ENCODE measurements at places on chromosomes 11 and 22. TPM values are rescaled to one million over a fixed set of nuclear protein-coding genes. Genes with fewer than 3 reads are reported as not detected.

- H3K27ac ChIP-seq, result no peak overlapping the region
- no peaks in the 10 kb centered on the region for H3K27me3 ChIP-seq
- no peaks in the 10 kb centered on the region for H3K36me3 ChIP-seq
- no peak overlapping the region for H3K4me3 ChIP-seq
- DNase-seq, result no peak
Observed at GRCh38 chr11:41996533-41996932, 537.1 kb upstream of the LRRC4C start.

The CLDN5 gene
- total RNA-seq, result 0.20 TPM

GRCh38 chr11:20097319-20098221, 62.7 kb downstream of the DBX1 start:
- H3K36me3 ChIP-seq, result no peaks in the 10 kb centered on the region
- H3K27me3 ChIP-seq, result no peaks in the 10 kb centered on the region
- no peak for DNase-seq

GRCh38 chr11:111531687-111532364, 8.7 kb upstream of the LAYN start:
- no peak overlapping the region for H3K4me3 ChIP-seq
- H3K27ac ChIP-seq, result no peak overlapping the region
- DNase-seq, result peak; percentile 57
- H3K36me3 ChIP-seq, result no peaks in the 10 kb centered on the region
- peaks cover 25% of the 10 kb centered on the region for H3K27me3 ChIP-seq
- H3K4me1 ChIP-seq, result no peaks in the 10 kb centered on the region

- no peaks in the 10 kb centered on the region for H3K27me3 ChIP-seq
- H3K27ac ChIP-seq, result no peak overlapping the region
- peak; percentile 92 for DNase-seq
- no peak overlapping the region for H3K4me3 ChIP-seq
- no peaks in the 10 kb centered on the region for H3K4me1 ChIP-seq
Observed at GRCh38 chr22:21624120-21624879, 5.5 kb downstream of the YDJC start.

The SOX10 gene
- 10.3 TPM for total RNA-seq

- H3K27ac ChIP-seq, result no peak overlapping the region
- H3K36me3 ChIP-seq, result no peaks in the 10 kb centered on the region
- no peak overlapping the region for H3K4me3 ChIP-seq
- no peaks in the 10 kb centered on the region for H3K4me1 ChIP-seq
Observed at GRCh38 chr11:554428-555226, 5.9 kb downstream of the LMNTD2 start.

The OR2AT4 gene
- not detected for total RNA-seq

The SYCE3 gene
- not detected for total RNA-seq

GRCh38 chr22:31497148-31497938, 1.0 kb downstream of the SFI1 start:
- no peaks in the 10 kb centered on the region for H3K36me3 ChIP-seq
- H3K27ac ChIP-seq, result no peak overlapping the region
- no peak for DNase-seq
- peak overlapping the region; percentile 85 for H3K4me3 ChIP-seq
- no peaks in the 10 kb centered on the region for H3K4me1 ChIP-seq
- H3K27me3 ChIP-seq, result peaks cover 24% of the 10 kb centered on the region

The PANX3 gene
- total RNA-seq, result not detected

DNA sequence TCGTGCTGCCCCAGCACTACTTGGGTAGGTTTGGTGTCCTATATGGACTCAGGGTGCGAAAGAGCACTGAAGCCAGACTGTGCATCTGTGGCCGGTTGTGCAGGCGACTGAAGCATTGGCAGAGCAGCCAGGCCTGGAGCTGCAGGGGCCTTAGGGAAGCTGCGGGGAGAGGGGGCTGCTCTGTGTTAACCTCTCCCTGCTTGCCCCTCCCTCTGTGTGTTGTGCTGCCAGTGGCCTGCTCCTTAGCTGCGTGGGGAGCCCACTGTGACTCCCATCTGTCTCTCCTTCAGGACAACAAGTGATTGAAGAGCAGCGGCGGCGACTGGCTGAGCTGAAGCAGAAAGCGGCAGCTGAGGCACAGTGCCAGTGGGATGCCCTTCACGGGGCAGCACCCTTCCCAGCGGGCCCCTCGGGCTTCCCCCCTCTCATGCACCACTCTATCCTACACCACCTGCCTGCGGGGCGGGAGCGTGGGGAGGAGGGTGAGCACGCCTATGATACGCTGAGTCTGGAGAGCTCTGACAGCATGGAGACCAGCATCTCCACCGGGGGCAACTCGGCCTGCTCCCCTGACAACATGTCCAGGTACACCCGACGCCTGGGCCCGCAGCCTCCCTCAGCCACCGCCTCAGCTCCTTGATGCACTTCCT, 34.3 kb downstream of the TREH start:
- no peak overlapping the region for H3K27ac ChIP-seq
- no peaks in the 10 kb centered on the region for H3K27me3 ChIP-seq

DNA sequence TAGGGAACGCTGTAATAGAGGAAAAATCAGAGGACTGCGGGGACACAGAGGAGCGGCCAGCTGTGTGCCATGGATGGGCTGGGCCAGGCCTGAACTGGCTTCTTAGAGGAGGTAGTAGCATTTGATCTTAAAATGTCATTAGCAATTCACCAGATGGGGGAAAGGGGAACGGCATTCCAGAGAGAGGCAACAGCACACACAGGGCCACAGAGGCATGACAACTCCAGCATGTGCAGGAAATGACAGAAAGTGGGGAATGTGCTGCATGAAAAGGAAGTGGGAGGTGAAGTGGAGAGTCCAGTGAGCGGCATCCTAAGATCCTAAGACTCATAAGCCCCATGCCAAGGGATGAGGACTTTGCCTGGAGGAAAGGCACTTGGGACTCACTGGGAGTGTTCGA, 69.0 kb downstream of the UBASH3B start:
- no peak overlapping the region for H3K27ac ChIP-seq
- no peaks in the 10 kb centered on the region for H3K36me3 ChIP-seq
- no peak overlapping the region for H3K4me3 ChIP-seq
- H3K4me1 ChIP-seq, result peaks cover 8% of the 10 kb centered on the region
- no peak for DNase-seq
- no peaks in the 10 kb centered on the region for H3K27me3 ChIP-seq

The FGF3 gene
- total RNA-seq, result not detected

DNA sequence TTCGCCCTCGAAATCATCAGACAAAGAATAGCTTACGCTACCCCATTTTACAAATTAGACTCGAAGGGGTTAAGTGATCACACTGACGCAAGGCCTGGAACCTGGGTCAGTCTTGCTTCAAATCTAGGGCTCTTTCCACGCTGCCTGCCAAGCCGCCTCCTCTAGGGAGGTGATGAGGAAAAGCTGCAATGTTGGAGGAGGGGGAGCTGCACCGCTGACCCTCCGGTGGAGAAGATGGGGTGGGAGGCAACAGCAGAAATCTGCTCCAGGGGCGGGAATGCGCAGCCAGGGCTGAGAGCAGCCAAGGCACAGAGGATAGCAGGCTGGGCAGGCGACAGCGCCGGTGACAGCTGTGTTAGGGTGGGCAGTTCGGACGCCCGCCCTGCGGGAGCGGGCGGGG, 595 bp downstream of the SYVN1 start:
- no peak overlapping the region for H3K27ac ChIP-seq
- peak; percentile 61 for DNase-seq
- no peaks in the 10 kb centered on the region for H3K27me3 ChIP-seq

- no peak for DNase-seq
- no peaks in the 10 kb centered on the region for H3K4me1 ChIP-seq
- H3K36me3 ChIP-seq, result no peaks in the 10 kb centered on the region
- H3K27ac ChIP-seq, result no peak overlapping the region
Observed at GRCh38 chr11:2865922-2866577, 19.5 kb downstream of the CDKN1C start.

GRCh38 chr22:21909871-21910270, 42.4 kb upstream of the MAPK1 start:
- H3K27ac ChIP-seq, result no peak overlapping the region
- no peaks in the 10 kb centered on the region for H3K36me3 ChIP-seq
- no peaks in the 10 kb centered on the region for H3K4me1 ChIP-seq
- DNase-seq, result no peak
- no peaks in the 10 kb centered on the region for H3K27me3 ChIP-seq
- H3K4me3 ChIP-seq, result no peak overlapping the region

DNA sequence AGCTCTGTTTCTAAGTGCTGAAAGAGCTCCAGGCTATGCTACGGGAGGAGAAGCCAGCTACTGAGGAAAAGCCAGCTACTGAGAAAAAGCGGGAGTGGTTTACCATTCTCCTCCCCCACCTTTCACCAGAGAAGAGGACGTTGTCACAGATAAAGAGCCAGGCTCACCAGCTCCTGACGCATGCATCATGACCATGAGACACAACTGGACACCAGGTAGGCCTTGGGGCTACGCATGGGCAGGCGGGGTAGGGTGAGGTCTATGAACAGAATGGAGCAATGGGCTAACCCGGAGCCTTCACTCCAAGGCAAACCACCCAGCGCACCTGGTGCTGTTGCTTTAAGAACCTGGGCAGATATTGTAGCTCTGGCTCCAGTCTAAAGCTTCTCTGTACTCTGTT, 1.1 kb downstream of the IL18BP start:
- H3K27ac ChIP-seq, result no peak overlapping the region
- no peak for DNase-seq
- H3K27me3 ChIP-seq, result no peaks in the 10 kb centered on the region
- H3K36me3 ChIP-seq, result peaks cover 36% of the 10 kb centered on the region

- peaks cover 91% of the 10 kb centered on the region for H3K27me3 ChIP-seq
- H3K36me3 ChIP-seq, result no peaks in the 10 kb centered on the region
- H3K27ac ChIP-seq, result no peak overlapping the region
- H3K4me3 ChIP-seq, result peak overlapping the region; percentile 82
- peaks cover 6% of the 10 kb centered on the region for H3K4me1 ChIP-seq
- DNase-seq, result no peak
Observed at GRCh38 chr11:110712659-110713448, 617 bp upstream of the ARHGAP20 start.

The PKNOX2 gene
- total RNA-seq, result 6.7 TPM

The CAPN5 gene
- total RNA-seq, result 19.6 TPM

GRCh38 chr22:49470741-49471503, 356.8 kb downstream of the BRD1 start:
- no peak for DNase-seq
- H3K27ac ChIP-seq, result no peak overlapping the region
- H3K36me3 ChIP-seq, result no peaks in the 10 kb centered on the region
- H3K27me3 ChIP-seq, result no peaks in the 10 kb centered on the region

The ACRV1 gene
- total RNA-seq, result not detected

The ZBTB44 gene
- total RNA-seq, result 59.2 TPM

DNA sequence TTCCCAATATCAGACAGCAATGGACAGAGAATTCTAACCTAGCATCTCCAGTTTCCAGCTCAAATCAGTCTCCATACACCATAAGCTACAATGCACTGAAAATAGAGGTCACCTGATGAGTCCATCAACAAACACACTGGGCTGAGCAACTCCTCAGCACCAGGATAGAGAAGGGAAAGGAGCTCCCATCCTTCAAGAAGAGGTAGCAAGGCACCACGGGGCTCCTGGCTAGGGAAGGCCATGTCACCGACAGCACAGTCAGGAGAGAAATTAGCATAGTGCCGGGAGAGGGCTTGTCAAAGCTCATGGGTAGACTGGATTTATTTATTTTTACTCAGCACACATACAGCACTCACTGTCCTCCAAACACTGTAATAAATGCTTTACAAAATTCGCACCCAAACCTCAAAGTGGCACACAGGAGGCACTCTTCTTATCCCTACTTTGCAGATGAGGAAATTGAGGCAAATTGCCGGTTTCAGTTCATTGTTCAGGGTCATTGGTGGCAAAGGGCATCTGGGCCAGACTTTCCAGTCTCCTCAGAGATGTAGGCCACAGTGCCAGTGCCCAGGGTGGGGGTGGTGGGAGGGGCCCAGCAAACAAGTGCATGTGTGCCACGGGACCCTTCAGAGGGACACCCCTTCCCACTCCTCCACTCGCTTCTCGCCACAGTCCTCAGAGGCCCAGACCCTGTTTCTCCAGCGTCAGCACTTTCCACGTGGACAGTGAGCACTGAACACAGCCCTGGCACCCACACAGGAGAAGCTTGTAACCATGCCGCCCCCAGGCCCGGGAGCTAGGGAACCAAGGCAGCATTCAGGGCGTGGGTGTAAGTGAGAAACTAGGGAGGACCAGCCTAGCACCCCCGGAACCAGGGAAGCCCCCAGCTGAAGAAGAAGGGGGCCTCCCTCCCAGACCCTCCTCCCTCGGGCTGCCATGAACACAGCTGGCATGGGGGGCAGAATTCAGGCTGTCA, 1417.4 kb downstream of the TBC1D22A start:
- no peak for DNase-seq
- H3K4me1 ChIP-seq, result peaks cover 4% of the 10 kb centered on the region
- no peaks in the 10 kb centered on the region for H3K36me3 ChIP-seq
- no peak overlapping the region for H3K27ac ChIP-seq
- H3K27me3 ChIP-seq, result peaks cover 3% of the 10 kb centered on the region

GRCh38 chr11:60872124-60872960, 5.0 kb downstream of the ZP1 start:
- DNase-seq, result no peak
- no peak overlapping the region for H3K4me3 ChIP-seq
- H3K27me3 ChIP-seq, result no peaks in the 10 kb centered on the region
- H3K4me1 ChIP-seq, result no peaks in the 10 kb centered on the region

GRCh38 chr22:46241396-46242007, 8.6 kb downstream of the CDPF1 start:
- H3K4me3 ChIP-seq, result no peak overlapping the region
- DNase-seq, result no peak
- peaks cover 3% of the 10 kb centered on the region for H3K36me3 ChIP-seq
- H3K27me3 ChIP-seq, result no peaks in the 10 kb centered on the region

DNA sequence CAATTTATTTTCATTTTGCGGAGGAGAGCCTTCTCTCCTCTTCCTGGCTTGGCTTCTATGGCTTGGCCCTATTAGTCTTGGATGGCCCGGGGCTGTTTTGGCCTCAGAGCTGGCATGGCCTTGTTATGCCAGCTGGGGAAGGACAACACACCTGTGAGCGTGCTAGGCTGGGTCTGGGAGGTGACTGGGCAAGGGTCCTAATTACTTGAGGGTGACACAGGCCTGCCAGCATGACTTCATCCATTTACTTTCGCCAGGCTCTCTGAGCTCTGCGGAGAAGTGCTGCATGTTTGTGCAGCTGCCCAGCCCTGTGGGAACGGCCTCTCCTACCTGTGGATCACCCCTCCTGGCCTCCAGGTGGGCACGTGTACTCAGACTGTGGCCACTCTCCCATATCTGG, 153.6 kb downstream of the SNX19 start:
- H3K4me1 ChIP-seq, result peaks cover 5% of the 10 kb centered on the region
- H3K27ac ChIP-seq, result no peak overlapping the region
- H3K27me3 ChIP-seq, result no peaks in the 10 kb centered on the region
- H3K36me3 ChIP-seq, result no peaks in the 10 kb centered on the region
- DNase-seq, result peak; percentile 39
- no peak overlapping the region for H3K4me3 ChIP-seq

Measured in endodermal cell (in vitro differentiated cells).